Kidney (tissue), 22 donors: ENCODE measurements at places on chromosomes 7 and 10. TPM values are rescaled to one million over a fixed set of nuclear protein-coding genes. Genes with fewer than 3 reads are reported as not detected.
A peak's percentile ranks its signal among the peaks of the same experiment; 100 is the strongest.

- H3K27me3 ChIP-seq, result no peaks in the 10 kb centered on the region
- DNase-seq, result peak; percentile 87
- peaks cover 3% of the 10 kb centered on the region for H3K4me1 ChIP-seq
- H3K4me3 ChIP-seq, result peak within 1 kb of the TSS; percentile 69
- no peaks in the 10 kb centered on the region for H3K36me3 ChIP-seq
- peak within 1 kb of the TSS; percentile 20 for H3K27ac ChIP-seq
Observed at GRCh38 chr7:16465469-16466361, at the start of gene SOSTDC1. TSS of gene SOSTDC1 (minus strand) at chr7:16465738. CDS start at chr7:16465668, 70 bp downstream.

DNA sequence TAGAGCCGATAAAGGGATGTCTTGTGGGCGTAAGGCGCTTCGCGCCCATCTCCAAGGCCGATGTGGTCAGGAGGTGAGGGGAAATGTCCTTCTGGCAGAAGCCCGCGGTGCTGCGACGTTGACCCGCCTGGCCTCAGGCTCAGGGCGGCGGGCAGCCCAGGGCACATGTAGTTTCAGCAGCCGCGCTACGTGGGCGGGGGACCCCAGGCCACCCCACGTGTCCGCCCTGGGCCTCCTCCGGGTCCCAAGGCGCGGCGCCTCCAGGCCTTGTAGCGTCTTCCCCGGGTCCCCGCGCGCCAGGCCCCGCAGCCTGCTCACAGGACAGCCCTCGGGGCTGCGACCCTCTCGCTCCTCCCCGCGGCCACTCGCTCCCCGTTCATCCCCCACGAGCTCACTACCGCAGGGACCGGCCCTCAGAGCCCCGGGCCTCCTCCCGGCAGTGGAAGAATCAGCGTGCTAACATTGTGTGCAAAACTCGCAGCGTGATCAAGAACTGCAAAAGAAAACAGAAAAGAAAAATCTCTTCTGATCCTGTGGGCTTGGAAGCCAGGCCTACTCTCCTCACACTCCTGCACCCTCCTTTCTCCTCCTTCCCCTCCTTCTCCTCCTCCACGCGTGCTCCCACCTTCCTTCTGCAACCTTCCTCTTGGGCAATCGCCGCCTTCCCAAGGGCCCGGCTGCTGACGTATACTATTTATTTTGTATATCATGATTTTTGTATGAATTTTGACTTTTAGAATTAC is 4.4 kb upstream of the TBX20 start:
- peaks cover 7% of the 10 kb centered on the region for H3K4me1 ChIP-seq
- no peak overlapping the region for H3K27ac ChIP-seq
- H3K27me3 ChIP-seq, result peaks cover 79% of the 10 kb centered on the region
- no peak for DNase-seq
- no peaks in the 10 kb centered on the region for H3K36me3 ChIP-seq
- H3K4me3 ChIP-seq, result no peak overlapping the region

DNA sequence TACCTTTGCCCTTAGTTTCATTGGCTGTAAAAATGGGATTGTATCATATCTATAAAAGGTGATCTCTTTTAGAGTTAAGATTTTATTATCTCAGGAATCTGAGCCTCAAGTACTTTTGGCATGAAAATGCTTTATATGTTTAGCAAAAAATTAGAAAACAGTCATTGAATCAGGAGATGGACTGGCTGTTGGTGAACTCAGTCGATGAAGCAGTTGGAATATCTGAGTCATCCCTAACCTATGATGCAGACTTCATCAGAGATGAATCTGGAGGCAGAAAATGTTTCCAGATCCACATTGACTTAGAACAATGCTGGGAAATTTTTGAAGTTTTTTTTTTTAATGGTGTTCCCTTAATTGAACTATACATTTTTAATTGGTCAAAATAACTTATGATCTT is 228.5 kb downstream of the SLC25A13 start:
- H3K4me1 ChIP-seq, result no peaks in the 10 kb centered on the region
- H3K4me3 ChIP-seq, result no peak overlapping the region
- no peak overlapping the region for H3K27ac ChIP-seq
- no peaks in the 10 kb centered on the region for H3K27me3 ChIP-seq
- DNase-seq, result no peak

DNA sequence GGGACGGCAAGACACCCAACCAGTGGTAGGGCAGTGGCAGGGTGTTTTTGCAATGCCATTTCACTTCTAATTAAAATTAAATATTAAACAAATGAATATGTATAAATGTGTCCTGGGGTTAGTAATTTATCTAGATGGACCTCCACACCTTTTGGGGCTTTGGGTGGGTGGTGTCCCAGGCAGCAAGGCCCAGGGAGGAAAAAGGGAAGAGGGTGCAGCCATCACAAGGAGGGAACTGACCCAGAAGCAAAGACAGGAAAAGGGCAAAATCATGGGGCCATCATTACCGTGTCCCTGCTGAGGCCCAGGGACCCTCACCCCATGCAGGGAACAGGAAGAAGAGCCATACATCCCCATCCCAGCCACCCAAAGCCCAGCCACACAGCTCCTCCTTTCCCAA is 204.6 kb downstream of the GRID1 start:
- H3K4me1 ChIP-seq, result no peaks in the 10 kb centered on the region
- peak overlapping the region; percentile 83 for H3K27ac ChIP-seq
- H3K36me3 ChIP-seq, result no peaks in the 10 kb centered on the region
- no peaks in the 10 kb centered on the region for H3K27me3 ChIP-seq

DNA sequence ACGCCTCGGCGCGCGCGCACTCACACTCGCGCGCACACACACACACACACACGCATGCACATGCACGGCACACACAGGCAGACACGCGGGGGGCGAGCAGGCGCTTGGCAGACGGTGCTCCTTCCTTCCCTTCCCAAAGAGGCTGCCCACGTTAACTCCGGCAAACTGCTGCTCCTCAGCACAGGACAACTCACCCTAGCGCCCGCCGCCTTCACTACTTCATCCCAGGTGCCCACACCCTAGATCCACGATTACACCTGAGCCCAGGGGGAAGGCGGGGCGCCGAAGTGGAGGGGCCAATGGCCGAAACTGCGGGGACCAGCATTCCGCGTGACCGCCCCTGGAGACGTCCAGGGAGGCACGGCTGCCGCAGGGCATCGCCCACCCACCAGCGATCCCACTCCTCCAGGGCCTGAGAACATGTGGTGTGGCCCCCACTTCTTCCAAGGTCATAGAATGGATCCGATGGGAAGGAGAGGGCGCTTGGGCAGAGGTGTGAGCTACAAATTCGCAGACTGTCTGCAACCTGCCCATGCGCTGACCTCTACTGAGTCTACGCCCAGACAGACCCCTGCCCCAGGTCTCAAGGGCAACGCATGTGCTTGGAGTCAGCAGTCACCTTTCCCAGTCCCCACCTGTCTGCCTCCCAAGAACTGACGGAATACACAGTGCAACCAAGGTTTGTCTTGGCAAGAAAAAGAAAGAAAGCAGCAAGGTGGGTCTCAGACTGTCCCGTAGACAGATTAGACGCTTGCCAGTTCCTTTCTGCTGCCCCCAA is 74.6 kb downstream of the CALN1 start:
- H3K4me3 ChIP-seq, result no peak overlapping the region
- H3K4me1 ChIP-seq, result no peaks in the 10 kb centered on the region
- H3K36me3 ChIP-seq, result no peaks in the 10 kb centered on the region
- peaks cover 9% of the 10 kb centered on the region for H3K27me3 ChIP-seq
- no peak for DNase-seq

GRCh38 chr7:150740053-150740452 is 2.8 kb downstream of the GIMAP5 start:
- H3K4me3 ChIP-seq, result peak overlapping the region; percentile 67
- H3K27ac ChIP-seq, result no peak overlapping the region
- no peaks in the 10 kb centered on the region for H3K27me3 ChIP-seq
- H3K36me3 ChIP-seq, result no peaks in the 10 kb centered on the region
- H3K4me1 ChIP-seq, result no peaks in the 10 kb centered on the region

- H3K27me3 ChIP-seq, result no peaks in the 10 kb centered on the region
- no peak overlapping the region for H3K27ac ChIP-seq
- DNase-seq, result no peak
- no peaks in the 10 kb centered on the region for H3K36me3 ChIP-seq
Observed at GRCh38 chr10:18350340-18350739, 210.1 kb downstream of the CACNB2 start.

DNA sequence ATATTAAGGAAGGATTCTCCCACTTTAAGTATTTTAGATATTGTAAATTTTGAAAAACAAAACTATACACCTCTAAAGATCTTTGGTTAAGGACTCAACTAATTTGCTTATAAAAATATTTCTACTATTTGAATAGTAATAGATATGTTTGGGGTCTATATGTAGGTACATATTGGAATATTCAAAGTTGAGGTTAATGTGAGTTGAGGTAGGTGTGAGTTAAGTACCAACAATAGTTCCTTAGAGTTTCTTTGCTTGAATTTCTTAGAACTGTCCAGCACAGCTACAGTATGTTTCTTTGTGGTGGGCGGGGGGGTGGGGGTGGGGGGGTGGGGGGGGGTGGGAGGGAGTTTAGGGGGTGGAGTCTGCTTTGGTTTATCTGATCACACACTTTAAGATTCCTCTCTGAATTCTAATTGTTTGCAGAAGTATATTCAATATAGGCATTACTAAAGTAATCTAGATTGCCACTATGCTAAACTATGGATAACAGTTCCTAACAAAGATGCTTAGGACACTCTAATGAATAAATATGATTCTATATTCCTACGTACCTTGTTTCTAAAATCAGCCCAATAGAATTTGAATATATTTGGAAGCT is 2.1 kb downstream of the GRM3 start:
- no peaks in the 10 kb centered on the region for H3K36me3 ChIP-seq
- DNase-seq, result no peak

- H3K27ac ChIP-seq, result no peak overlapping the region
- H3K4me1 ChIP-seq, result peaks cover 3% of the 10 kb centered on the region
- H3K4me3 ChIP-seq, result no peak overlapping the region
- no peaks in the 10 kb centered on the region for H3K27me3 ChIP-seq
- DNase-seq, result no peak
- H3K36me3 ChIP-seq, result no peaks in the 10 kb centered on the region
Observed at GRCh38 chr10:129784891-129785290, 179.2 kb downstream of the EBF3 start.

GRCh38 chr7:33494474-33494873 is 365.1 kb downstream of the BBS9 start:
- H3K36me3 ChIP-seq, result no peaks in the 10 kb centered on the region
- H3K27ac ChIP-seq, result no peak overlapping the region
- H3K27me3 ChIP-seq, result no peaks in the 10 kb centered on the region
- no peak overlapping the region for H3K4me3 ChIP-seq

GRCh38 chr10:70354556-70354955 is 27.9 kb downstream of the LRRC20 start:
- no peaks in the 10 kb centered on the region for H3K36me3 ChIP-seq
- no peak overlapping the region for H3K4me3 ChIP-seq
- DNase-seq, result no peak
- no peak overlapping the region for H3K27ac ChIP-seq
- no peaks in the 10 kb centered on the region for H3K27me3 ChIP-seq

DNA sequence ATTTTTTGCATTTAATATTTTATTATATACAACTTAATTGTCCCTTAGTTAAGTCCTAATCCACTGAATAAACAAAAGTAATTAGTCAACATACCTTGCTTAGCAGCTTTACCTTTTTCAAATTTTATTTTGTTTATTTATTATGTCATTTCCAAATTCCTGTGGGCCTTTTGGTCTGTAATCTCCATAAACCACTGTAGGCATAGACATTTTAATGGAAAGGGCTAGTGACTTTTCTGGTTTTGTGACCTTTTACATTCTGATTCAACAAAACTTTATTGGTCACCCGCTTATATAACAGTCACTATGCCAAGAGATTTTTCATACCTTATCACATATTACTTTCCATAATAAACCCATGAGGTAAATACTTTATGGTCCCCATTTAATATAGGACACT is 181.3 kb upstream of the PRPS1L1 start:
- H3K27ac ChIP-seq, result no peak overlapping the region
- no peaks in the 10 kb centered on the region for H3K4me1 ChIP-seq
- DNase-seq, result no peak
- no peaks in the 10 kb centered on the region for H3K36me3 ChIP-seq
- H3K4me3 ChIP-seq, result no peak overlapping the region
- no peaks in the 10 kb centered on the region for H3K27me3 ChIP-seq

- peak within 1 kb of the TSS; percentile 88 for H3K27ac ChIP-seq
- no peaks in the 10 kb centered on the region for H3K4me1 ChIP-seq
- no peaks in the 10 kb centered on the region for H3K36me3 ChIP-seq
Observed at GRCh38 chr10:94402204-94402842, at the start of gene TBC1D12. TSS of gene TBC1D12 (plus strand) at chr10:94402541. CDS start at chr10:94402614, 73 bp downstream.

GRCh38 chr10:44417761-44418160 is 32.9 kb upstream of the CXCL12 start:
- no peaks in the 10 kb centered on the region for H3K27me3 ChIP-seq
- DNase-seq, result no peak
- H3K36me3 ChIP-seq, result no peaks in the 10 kb centered on the region

GRCh38 chr7:23394488-23395171 is 75.7 kb downstream of the IGF2BP3 start:
- no peak overlapping the region for H3K4me3 ChIP-seq
- H3K27ac ChIP-seq, result no peak overlapping the region
- H3K4me1 ChIP-seq, result no peaks in the 10 kb centered on the region
- DNase-seq, result no peak
- no peaks in the 10 kb centered on the region for H3K27me3 ChIP-seq

- no peak overlapping the region for H3K27ac ChIP-seq
- DNase-seq, result no peak
- no peak overlapping the region for H3K4me3 ChIP-seq
- H3K27me3 ChIP-seq, result no peaks in the 10 kb centered on the region
- H3K36me3 ChIP-seq, result no peaks in the 10 kb centered on the region
- H3K4me1 ChIP-seq, result no peaks in the 10 kb centered on the region
Observed at GRCh38 chr7:120529736-120530135, 256.8 kb downstream of the KCND2 start.

GRCh38 chr10:74589851-74590250 is 236.5 kb upstream of the KAT6B start:
- H3K27ac ChIP-seq, result no peak overlapping the region
- no peak overlapping the region for H3K4me3 ChIP-seq
- H3K36me3 ChIP-seq, result no peaks in the 10 kb centered on the region
- H3K27me3 ChIP-seq, result no peaks in the 10 kb centered on the region

GRCh38 chr10:62843600-62843999 is 27.4 kb upstream of the EGR2 start:
- no peak overlapping the region for H3K4me3 ChIP-seq
- H3K27ac ChIP-seq, result no peak overlapping the region
- no peaks in the 10 kb centered on the region for H3K27me3 ChIP-seq
- no peak for DNase-seq

- DNase-seq, result peak; percentile 85
- no peaks in the 10 kb centered on the region for H3K36me3 ChIP-seq
- no peak overlapping the region for H3K4me3 ChIP-seq
- H3K27ac ChIP-seq, result no peak overlapping the region
Observed at GRCh38 chr7:142349670-142350405, 92.0 kb upstream of the PRSS58 start.

The TPK1 gene
- polyA plus RNA-seq, result 5.3 TPM

The IFIT1B gene
- not detected for polyA plus RNA-seq

The NRG3 gene
- polyA plus RNA-seq, result 0.62 TPM

The PITX3 gene
- polyA plus RNA-seq, result 0.39 TPM

The CCL24 gene
- not detected for polyA plus RNA-seq

The CTTNBP2 gene
- polyA plus RNA-seq, result 3.8 TPM

The IKZF1 gene
- 0.52 TPM for polyA plus RNA-seq

The GIMAP5 gene
- 21.2 TPM for polyA plus RNA-seq

The FASTK gene
- 116 TPM for polyA plus RNA-seq
